LHCN-M2 (cell line): ENCODE measurements at places on chromosomes 5 and 9.

DNA sequence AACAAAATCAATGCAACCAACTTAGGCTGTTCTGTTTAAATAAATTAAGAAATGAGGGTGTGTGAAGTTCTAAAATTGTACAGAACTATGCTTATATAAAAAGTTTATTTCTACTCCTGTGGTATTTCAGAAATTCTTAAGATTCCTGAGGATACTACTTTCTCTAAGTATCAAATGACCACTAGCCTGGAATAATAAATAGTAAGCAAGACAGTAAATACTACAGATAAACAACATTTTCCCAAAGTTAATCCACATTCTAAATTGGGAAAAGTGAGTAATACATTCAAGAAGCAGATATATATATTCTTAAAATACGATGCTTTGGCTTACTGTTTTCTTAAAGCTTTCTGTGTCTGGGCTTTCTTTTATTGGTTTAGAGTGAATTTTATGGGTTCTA lies 29.5 kb downstream of the CCNH start:
- DNase-seq = peak; percentile 69

GRCh38 chr5:79471556-79471955 lies 42.4 kb downstream of the HOMER1 start:
- no peak for DNase-seq

DNA sequence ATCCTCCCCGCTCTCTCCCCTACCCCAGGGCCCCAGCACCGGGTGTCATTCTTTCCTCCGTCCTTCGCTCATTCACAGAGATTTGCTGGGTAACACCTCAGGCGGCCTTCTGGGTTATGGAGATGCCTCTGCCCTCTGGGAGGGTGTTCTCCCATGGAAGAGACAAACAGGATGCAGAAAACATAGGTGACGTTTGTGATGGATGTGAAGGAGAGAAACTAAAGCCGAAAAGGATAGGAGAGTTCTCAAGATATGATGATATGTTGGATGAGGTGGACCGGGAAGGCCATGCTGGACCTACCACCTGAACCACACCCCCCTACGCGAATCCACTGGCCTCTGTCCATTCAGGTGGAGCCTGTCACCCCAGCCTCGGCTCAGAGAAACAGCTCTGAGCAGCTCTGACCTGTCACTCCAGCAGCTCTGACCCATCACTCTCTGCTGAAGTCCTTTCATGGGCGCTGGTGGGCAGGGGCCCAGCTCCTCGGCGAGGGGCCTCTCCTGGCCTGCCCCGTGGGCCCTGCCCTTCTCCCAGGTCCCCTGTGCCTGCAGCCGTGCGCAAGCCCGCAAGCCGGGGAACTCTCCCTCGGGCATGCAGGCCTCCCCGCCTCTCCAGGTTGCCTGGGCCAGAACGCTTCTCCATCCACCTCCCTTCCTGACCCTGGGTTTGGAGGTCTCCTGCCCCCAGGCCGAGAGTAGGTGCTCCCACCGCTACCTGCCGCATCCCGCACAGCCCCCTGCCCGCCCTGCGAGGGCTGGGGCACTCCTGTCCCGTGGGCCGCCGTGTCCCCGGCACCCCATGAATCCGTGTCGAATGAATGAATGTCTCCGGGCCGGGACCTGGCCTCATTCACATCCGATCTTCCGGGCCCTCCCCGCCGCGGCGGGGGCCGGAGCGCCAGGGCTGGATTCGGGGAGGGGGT lies 717 bp upstream of the NCS1 start:
- DNase-seq = no peak

GRCh38 chr9:22718653-22719052 lies 272.0 kb downstream of the DMRTA1 start:
- no peak for DNase-seq

GRCh38 chr5:76180814-76181805 lies 97.9 kb downstream of the SV2C start:
- no peak for DNase-seq

DNA sequence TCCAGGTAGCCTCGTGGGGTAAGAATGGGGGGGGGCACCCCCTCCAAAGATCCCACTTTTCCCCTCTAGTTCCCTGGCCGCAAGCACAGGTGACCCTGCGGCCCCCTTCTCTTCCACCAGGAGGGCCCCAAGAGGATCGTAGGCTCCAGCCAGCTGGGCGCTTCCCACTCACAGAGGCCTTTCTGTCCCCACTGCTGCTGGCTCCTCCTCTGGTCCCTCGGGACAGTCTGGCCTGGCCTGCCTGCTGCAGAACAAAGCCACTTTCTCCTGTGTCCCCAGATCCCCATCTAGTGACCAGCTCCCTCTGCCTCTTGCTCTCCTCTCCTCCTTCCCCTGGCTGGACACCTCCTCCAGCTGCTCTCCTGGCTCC lies 534 bp upstream of the SAPCD2 start:
- no peak for DNase-seq

DNA sequence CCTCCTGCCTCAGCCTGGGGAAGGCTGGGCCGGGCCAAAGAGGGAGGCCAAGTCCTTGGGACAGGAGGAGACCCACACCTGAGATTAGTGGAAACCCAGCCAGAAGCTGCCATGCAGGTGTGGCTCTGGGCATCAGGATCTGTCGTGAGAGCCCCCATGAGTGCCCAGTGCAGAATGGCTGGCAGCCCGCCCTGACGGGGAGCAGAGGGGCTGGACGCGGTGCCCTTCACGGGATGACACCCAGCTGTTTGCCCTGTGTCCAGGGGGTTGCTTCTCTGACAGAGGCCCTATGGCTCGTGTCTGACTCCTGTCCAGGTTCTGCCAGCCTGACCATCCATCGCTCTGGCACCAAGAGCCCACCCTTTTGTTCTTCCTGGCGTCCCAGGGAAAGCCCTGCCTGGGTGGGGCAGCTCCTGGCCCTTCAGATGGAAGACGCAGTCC lies 8.5 kb downstream of the DIPK1B start:
- no peak for DNase-seq

DNA sequence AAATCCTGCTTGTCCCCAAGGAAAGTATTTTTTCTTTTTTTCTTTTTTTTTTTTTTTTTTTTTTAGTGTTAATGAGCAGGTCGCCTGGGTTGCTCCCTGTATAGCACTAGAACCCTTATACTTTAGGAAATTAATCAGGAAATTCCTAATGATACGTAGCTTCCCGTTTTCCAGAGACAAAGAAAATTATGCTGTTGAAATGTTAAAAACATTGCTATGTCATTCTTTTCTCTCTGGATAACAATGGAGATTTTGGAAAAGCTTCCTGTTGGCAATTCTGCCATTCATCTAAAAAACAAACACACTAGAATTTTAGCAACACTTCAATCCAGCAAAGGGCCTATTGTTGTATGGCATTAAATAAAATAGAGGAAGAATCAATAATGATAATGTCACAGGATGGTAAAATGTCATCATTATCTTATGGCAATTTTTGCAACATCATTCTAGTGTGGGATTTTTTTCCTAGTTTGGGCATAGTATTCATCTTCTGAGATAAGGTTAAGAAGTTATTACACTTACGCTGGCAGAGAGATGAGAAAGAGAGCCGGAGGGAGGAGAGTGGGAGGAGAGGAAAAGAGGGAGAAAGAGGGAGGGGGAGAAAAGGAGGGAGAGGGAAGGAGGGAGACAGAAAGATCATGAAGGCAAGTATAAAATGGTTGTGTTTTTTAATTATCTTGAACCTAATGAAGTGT lies 315.8 kb upstream of the PDE4D start:
- no peak for DNase-seq

DNA sequence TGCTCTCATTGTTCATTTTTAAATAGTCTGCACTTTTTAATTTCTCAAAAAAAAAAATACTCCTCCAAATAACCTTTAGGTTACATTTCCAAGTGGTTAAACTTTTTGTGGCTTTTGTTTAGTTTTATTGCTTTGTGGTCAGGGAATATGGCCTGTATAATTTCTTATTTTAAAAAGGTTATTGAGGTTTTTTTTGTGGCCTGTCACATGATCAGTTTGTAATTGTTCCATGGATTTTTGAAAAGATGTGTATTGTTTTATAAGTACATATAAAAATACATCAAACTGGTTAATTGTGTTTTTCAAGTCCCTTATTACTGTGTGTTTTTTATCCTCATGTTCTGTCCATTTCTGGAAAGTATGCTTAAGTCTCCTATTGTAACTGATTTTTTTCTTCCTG lies 64.0 kb downstream of the ZNF618 start:
- DNase-seq = peak; percentile 43

DNA sequence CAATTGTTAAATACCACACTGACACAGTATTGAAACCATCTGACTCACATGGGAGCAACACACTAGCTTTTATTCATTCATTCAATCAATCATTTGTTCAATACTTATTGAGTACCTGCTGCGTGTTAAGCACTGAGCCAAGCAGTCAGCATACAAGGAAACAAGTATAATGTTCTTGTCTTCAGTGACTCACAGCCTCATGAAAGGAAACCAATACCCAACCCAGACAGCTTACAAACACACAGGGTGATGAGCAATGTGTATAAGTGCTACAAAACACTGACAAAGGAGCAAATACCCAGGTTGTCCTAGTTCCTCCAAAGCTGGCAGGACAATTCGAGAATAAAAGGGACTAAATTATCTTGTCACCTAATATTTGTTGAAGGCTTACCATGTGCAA lies 67.6 kb upstream of the RASEF start:
- peak; percentile 2 for DNase-seq

DNA sequence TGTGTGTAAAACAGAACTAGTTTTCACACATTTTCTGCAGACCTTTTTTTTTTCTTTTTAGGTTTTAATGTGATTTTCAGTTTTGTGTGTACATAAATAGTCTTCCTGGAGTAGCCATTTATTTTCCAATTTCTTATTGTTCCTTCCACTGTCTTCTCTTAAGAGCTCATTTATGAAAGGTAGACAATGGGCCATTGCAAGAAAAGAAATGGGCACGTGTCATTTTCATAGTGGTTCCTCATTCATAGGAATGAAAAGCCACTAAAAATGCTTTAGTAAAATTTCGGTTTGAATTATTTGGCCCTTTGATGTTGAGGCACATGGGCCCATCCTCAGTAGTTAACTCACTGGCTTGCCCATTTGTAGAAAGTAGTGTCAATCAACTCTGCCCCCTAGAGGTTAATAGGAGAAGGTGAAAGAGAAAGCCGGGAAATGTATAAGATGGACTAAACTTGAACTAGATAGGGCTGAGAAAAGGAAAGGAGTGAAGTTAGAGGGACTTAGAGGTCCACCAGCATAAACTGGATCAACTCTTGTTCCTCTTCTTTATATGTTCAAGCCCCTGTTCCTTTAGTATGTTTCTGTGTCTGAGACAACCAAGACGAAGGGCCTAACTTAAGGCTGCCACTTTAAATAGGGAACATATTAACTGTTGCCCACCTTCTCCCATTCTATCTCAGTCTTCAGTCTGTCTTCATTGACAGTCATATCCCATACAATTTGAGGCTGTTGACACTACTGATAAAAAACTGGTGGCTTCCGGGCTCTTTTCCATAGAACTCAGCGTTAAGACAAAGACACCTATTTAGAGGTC lies 72.6 kb downstream of the SMARCA2 start:
- peak; percentile 58 for DNase-seq

DNA sequence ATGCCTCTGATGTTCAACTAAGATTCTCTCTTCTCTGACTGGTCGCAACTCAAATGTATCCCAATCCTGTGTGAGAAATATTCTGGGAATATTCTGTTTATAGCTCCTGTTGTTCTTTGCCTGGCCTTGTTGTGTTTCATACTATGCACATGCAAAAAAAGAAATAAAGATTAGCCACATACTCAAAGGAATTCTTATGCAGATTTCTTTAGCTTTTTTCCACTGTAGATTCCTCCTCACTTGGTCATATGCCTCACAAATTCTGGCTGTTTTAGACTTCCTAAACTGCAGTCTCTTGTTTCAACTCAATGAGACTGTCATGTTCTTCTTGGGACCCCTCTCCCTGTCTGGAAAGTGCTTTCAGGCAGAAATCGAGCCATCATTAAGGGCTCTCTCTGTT lies 217.5 kb upstream of the SH3GL2 start:
- DNase-seq = no peak

DNA sequence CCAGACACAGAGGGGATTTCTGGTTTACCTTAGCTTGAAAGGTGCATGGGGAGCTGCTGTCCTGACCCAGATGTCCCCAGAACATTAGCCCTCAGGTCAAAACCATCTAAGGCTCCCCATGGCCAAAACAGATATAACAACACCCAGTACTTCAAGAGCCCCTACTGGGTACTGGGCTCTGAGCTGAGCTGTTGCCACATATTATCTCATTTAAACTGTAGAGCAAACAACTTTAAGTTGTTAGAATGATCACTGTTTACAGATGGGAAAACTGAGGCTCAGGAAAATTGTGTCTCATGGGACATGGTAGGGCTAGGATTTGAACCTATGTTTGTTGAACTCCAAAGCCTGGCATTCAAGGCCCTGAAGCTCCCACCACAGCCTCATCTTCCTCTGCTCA lies 20.6 kb upstream of the SLC25A51 start:
- DNase-seq = no peak

GRCh38 chr5:16933337-16933736 lies 2.8 kb downstream of the MYO10 start:
- no peak for DNase-seq

DNA sequence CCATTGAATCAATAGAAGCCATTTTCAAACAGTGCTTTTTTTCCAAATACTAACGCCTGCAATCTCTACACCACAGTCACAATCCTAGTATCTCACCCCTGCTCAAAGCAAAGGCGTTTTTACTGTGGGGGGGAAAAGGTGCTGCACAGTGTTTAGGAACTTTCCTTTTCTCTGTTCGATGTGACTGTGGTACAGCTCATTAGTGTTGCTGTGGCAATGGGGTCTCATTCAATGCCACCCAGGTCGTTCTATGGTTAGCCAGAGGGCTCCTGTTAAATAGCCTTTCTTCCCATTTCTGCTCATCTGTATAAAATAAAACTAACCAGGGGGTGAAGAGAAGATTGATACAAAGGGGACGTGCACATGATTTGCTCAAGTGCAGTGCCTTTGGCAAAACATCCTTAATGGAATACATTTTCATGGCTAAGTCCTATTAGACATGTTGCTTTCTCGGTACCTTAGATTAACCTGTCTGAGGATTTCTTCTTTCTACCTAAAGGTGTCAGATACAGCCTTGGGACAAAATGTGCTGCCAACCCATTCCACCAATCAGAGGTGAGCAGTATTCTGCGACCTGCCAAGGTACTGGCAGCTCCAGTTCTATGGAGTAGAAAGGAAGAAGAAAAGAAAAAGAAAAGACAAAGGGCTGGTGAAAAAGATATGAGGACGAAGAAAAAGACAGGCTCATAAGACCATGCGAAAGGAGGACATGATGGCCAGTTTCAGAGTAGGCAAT lies 651.4 kb upstream of the DMAC1 start:
- no peak for DNase-seq

GRCh38 chr9:33435821-33436277 lies 11.5 kb downstream of the AQP3 start:
- no peak for DNase-seq

- DNase-seq = no peak
Measured at GRCh38 chr9:13439685-13440476, 160.4 kb upstream of the MPDZ start.
